ENCODE measurements at places on chromosomes 3 and 15.

DNA sequence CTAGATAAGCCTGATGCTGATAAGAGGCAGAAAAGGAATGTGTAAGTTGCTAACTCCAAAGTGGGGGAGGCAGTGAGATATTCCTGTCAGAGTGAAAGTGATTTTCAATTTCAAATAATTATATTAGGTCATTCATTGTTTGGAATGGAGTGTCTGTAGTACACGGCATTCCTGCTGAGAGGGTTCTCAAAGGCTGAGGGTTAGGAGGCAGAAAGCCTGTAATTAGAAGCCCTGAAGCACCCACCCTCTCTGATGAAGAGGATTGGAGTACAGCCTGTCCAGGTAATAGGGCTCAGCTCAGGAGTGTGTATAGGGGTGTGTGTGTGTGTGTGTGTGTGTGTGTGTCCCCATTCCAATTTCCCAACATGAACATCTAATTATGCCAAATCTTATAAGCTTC lies 486.8 kb downstream of the MAGI1 start:
- no peak for DNase-seq

GRCh38 chr3:188433521-188434150 lies 279.7 kb downstream of the LPP start:
- DNase-seq = no peak

- DNase-seq = no peak
Measured at GRCh38 chr3:19213603-19214220, 65.4 kb downstream of the KCNH8 start.

DNA sequence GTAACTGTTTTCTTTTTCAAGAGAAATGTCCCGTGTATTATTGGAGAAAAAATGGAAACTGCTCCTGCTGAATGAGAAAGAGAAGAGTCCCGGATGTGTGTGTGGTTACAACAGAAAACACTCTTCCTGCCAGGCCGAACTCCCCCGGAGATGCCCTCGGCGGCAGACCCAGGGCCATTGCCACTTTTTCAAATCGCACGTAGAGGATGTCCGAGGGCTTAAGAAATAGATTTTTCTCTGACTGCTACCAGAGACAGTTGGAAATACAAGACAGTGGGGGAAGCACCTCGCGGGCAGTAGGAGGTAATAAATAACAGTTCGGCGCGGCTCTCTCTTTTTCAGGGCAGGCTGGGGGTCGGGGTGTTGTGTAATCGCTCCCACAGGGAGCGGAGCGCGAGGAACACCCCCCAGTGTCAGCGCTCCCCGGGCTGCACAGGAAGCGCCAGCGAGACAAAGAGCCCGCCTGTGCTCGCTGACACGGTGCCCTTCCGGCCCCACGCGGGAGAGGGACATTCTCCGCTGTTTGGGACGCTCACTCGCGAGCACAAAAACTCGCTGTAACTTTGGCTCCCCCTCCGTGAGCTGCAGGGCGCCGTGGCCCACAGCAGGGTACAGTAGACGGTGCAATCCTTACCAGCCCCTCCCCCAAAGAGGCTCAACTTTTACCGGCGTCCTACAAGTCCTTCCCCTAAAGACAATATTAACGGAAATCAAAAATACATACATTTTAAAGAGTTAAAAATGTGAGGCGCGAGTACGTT lies 1.1 kb downstream of the VGLL4 start:
- DNase-seq = peak; percentile 84

- DNase-seq = no peak
Measured at GRCh38 chr3:107211608-107212007, 165.6 kb upstream of the CCDC54 start.

- no peak for DNase-seq
Measured at GRCh38 chr15:101411581-101411980, 77.9 kb downstream of the PCSK6 start.

DNA sequence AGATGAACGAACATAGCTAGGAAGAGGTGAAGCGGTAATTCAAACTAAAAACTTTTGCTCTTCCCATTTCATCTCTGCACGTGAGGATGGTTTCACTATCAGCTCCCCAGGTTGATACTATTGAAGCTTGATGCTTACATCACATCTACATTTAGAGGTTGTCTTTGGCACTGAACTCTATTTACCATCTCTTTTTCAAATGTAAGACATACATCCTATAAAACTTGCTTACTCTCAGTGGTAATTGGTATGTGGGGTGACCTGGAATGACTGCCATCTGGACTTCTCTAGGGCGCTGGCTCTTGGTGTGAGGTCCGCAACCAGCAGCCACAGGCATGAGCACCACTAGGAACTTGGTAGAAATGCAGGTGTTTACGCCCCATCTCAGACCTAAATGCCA lies 118.1 kb downstream of the AKAP13 start:
- no peak for DNase-seq

GRCh38 chr3:46905661-46906451 lies 28.3 kb downstream of the PTH1R start:
- no peak for DNase-seq

DNA sequence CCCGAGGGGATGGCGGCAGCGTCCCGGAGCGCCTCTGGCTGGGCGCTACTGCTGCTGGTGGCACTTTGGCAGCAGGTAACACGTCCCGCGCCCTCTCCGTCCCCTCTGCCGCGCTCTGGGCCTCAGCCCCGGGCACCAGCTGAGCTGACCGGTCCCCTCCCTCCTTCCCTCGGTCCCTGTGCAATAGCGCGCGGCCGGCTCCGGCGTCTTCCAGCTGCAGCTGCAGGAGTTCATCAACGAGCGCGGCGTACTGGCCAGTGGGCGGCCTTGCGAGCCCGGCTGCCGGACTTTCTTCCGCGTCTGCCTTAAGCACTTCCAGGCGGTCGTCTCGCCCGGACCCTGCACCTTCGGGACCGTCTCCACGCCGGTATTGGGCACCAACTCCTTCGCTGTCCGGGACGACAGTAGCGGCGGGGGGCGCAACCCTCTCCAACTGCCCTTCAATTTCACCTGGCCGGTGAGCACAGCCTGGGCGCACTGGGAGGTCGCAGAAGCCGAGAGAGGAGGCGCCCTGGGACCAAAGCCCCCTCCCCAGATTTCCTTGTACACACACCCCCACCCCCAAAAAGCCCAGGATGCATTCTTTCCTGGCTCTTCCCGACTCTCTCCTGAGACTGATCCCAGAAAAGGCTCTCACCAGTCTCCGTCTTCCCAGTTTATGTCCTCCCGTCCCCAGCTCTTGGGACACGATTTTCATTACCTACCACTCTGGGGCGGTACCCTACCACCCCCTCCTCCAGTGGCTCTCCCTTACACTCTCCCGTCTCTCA lies 705 bp downstream of the DLL4 start:
- peak; percentile 71 for DNase-seq

- no peak for DNase-seq
Measured at GRCh38 chr3:123392871-123393620, 55.8 kb downstream of the ADCY5 start.

- no peak for DNase-seq
Measured at GRCh38 chr3:156533205-156533604, 21.7 kb downstream of the SSR3 start.

DNA sequence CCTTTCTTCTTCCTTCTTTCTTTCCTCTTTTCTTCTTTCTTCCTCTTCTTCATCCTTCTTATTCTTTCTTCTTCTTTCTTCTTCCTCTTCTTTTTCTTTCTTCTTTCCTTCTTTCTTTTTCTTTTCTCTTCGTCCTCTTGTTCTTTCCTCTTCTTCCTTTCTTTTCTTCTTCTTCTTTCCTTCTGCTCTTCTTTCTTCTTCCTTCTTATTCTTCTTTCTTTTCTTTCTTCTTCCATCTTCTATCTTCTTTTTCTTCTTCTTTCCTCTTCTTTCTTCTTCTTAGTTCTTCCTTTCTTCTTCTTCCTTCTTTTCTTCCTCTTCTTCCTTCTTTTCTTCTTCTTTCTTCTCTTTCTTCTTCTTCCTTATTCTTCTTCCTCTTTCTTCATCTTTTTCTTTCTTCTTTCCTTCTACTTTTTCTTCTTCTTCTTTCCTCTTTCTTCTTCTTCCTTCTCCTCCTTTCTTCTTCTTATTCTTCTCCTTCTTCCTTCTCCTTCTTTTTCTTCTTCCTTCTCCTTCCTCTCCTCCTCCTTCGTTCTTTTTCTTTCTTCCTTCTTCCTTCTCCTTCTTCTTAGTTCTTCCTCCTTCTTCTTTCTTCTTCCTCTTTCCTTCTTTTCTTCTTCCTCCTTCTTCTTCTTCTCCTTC lies 37.8 kb downstream of the SPG21 start:
- DNase-seq = no peak

DNA sequence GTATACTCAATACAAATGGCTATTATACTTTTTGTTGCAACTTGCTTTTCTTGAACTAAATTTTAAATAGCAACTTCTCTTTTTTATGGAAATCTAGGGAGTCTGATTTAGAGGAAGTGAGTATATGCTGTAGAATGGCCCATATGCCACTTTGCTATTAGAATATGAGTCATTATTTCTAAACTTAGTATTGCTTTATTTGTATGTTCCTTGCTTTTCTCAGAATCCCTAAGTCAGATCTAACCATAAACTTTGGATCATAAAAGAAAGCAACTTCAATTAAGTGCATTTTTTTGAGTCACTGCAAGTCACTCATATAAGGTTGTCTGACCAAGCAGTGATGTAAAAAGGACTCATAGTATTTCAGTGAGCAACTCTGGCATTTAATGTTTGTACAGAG lies 17.5 kb upstream of the SPTSSB start:
- no peak for DNase-seq

- DNase-seq = no peak
Measured at GRCh38 chr3:185584686-185585085, 1.4 kb upstream of the SENP2 start.

DNA sequence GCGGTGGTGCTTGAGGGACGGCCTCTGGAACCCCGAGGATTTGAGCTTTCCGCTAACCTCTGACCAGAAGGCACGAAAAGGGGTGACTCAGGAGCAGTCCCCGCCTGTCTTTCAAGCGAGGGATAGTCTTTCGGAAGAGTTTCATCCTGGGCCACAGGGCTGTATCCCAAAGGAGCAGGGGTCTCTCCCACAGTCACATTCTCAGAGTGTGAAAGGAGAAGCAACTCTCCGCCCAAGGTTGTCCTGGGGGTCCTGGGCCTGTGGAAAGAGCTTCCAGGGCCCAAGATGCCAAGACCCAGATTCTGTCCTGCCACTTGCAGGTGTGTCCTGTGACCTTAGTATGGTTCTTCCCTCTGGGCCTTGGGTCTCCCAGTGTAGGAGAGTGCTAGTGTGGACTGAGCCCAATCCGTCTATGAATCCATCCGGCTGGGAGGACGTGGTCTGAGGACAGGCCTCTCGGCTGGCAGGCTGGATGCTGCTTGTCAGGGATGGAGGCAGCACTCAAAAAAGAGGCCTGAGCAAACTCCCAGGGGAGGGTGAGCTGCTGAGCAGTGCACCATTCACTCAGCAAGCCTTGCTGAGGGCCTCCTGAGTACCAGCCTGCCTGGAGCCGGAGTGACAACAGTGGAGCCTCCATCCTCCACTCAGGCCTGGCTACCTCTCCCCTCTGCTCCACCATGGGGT lies 1.6 kb upstream of the DUSP7 start:
- DNase-seq = no peak

All from dermis blood vessel endothelial cell (primary cell).